ENCODE measurements at places on chromosomes 13 and 19.

- DNase-seq = no peak
Measured at GRCh38 chr19:44005973-44006372, 3.2 kb downstream of the ZNF230 start.

GRCh38 chr13:19685437-19685836, 52.0 kb downstream of the MPHOSPH8 start:
- no peak for DNase-seq

- DNase-seq = no peak
Measured at GRCh38 chr19:4393947-4394590, 6.3 kb downstream of the SH3GL1 start.

DNA sequence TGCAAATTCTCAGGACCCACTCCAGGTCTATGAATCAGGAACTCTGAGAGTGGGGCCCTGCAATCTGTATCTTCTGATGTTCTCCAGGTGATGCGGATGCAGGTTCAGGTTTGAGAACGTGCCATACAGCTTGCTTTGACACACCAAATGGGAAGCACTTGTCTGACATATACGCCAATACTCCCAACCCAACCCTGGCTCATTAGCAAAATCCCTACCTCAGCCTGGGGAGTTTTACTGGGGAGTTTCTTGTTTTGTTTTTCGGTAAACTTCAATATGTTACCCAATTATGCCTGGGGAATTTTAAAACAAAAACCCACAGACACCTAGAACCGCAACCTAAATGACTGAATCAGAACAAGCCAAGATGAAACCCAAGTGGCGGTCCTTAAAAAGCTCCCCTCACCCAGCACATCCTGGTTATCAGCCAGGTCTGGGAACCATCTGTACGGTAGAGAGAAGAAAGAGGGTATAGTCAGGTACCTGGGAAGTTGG, 41.2 kb downstream of the ABCC4 start:
- DNase-seq = no peak

GRCh38 chr13:91813253-91813652, 414.8 kb downstream of the GPC5 start:
- no peak for DNase-seq

DNA sequence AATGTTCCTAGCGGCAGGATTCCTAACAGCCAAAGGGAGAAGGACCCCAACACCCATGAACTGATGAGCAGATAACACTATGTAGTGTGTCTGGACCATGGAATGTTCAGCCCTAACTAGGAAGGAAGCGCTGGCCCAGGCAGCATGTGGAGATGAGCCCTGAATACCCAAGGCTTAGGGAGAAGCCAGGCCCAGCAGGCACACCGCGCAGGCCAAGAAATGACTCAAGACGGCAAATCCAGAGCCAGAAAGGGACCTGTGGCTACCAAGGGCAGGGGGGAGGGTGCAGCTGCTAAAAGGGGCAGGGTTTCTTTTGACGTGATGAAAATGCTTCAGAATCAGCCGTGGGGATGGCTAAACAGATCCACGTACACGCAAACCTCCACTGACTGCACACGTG, 20.7 kb upstream of the TINCR start:
- no peak for DNase-seq

DNA sequence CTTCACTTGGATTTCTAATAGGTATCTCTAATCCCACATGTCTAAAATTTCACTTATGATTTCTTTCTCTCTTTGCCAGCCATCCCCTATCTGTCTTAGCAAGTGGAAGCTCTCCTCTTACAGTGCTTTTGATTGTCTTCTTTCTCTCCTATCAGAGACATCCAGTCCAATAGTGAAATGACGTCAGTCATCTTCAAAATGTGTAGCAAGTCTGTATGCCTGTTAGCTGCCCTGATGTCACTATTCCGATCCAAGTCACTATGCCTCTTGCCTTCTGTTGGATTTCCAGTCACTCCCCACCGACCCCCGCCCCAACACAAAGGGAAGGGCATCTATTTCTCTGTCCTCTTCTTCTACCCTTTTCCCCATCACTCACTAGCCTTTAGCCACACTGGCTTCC, 96.4 kb downstream of the WASF3 start:
- no peak for DNase-seq
